ENCODE measurements at places on chromosomes 4 and X.

DNA sequence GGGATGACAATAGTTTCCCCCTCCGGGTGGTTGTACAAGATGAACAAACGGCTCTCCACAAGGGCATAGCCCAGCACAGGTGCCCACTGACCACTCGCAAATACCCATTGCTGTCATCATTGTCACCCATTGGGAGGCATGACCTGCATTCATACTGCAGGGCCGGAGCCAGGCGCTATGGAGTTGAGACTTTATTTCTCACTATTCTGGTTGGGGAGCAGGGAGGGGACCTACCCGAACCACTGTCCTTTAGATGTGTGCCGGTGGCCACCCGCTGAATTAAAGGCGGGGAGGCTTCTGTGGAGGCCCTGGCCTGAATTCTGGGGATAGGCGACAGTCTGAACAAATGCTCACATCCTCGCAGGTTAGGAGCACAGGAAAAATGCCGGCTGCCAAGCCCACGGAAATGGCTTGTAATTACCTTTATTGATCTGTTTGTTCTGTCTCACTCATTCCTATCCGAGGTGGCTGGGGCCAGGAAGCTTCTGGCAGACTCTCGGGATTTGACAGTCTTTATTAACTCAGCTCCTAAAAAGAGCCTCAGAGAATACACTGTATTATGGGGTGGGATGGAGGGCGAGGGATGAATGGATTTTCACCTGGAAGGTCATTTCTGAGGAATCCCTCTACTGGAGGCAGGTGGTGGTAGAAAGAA is 125.1 kb upstream of the PSAPL1 start:
- DNase-seq, result no peak

- peak; percentile 9 for DNase-seq
These were observed 3.3 kb upstream of the HAUS3 start for GRCh38 chr4:2245057-2245786.

GRCh38 chrX:90026730-90027129 is 105.0 kb downstream of the TGIF2LX start:
- DNase-seq, result no peak

DNA sequence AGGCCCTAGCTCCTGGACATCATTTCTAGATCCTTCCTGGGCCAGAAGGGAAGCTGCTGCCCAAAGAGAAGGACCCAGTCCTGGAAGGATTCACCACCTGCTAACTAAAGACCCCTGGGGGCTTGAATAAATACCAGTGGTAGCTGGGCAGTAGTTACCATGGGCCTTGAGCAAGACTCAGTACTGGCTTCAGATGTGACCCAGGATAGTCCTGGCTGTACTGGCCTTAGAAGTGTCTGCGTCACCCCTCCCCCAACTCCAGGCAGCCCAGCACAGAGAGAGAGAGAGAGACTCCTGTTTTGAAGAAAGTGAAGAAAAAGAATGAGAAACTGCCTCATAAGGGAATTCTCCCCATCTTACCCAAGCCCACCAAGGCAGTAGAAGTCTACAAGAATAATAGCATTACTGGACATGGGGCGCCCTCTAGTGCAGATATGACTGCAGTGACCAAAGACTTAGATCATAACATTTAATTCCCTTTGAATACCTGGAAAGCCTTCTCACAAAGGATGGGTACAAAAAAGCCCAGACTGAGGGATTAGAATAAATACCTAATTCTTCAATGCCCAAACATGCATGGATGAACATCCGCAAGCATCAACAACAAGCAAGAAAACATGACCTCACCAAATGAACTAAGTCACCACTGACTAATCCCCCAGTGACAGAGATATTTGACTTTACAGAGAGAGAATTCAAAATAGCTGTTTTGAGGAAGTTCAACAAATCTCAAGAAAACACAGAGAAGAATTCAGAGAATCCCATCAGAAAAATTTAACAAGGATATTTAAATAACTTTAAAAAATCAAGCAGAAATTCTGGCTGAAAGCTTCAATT is 171.8 kb downstream of the HNRNPD start:
- peak; percentile 69 for DNase-seq

DNA sequence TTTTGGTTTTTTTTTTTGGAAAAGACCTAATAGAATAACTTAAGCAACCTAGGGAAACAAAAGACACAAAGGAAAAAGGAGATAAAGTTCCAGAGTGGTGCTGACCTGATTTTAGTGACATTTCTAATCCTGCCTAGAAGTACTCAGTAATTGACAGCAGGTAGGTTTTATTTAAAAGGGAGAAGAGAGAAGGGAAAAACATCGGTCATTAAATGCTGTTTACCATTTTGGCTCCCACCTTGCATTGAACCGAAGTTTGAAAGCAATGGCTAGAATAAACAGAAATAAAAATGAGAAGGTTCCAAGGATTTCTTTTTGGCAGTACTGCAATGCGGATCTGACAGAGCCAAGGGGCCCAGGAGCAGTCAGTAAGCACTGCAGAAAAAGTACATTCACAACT is 115.8 kb upstream of the MAOA start:
- DNase-seq, result no peak

DNA sequence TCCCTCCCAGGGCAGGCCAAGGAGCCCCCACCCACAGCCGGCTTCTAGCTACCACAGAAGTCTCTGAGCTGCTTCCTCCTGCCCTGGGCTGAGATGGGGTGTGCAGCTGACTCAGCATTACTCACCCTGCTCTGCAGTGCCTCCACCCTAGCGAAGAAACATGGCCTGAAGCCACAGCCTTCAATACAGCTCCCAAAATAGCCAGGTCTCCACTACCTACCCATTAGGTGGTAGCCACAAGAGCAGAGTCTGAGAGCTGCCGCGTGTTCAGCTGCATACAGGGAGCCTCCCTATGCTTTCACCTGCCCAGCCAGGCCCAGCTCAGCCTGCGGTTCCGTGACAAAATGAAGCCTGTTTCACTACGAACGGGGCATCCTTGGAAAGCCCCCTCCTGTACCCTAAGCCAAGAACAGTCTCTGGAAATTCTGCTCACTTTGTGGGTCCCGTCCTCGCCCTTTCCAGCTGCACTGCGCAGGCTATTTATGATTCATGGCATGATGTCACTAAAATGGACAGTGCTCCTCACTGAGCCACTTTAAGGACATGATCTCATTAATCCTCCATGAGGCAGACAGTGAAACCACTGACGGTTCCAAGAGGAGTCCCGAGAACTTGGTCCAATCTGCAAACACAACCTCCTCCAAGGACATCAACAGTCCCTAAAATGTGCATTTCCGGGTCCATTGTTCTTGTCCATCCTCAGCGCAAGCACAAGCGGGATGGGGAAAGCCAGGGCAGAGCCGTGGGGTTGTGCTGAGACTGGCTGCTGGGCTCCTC is 20.2 kb downstream of the WDR1 start:
- peak; percentile 30 for DNase-seq

DNA sequence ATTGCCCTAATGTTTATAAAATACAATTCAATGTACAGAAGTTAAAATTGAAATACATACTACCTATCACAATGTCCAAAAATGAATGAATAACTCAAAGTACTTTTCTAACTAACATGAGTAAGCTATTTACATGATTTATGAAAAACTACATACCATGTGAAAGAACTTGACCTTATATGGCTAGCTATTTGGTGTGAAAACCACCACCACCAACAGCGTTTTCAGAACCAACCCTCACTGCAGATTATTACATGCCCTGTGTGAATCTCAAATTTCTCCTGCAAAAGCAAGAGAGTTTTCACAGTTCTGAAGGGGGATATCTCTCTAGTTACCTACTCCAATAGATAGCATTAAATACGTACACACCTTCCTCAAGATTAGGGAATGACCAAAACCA is 198.5 kb downstream of the SPATA18 start:
- DNase-seq, result no peak

GRCh38 chrX:633985-634958 is 3.7 kb downstream of the SHOX start:
- DNase-seq, result no peak

GRCh38 chr4:172061204-172061603 is 248.0 kb downstream of the GALNTL6 start:
- no peak for DNase-seq

- no peak for DNase-seq
These were observed 29.9 kb downstream of the CLRN2 start for GRCh38 chr4:17544831-17545234.

GRCh38 chr4:52001616-52002015 is 18.5 kb downstream of the LRRC66 start:
- DNase-seq, result no peak

GRCh38 chrX:71160475-71160874 is 15.8 kb downstream of the NLGN3 start:
- no peak for DNase-seq
